ENCODE measurements at places on chromosomes 2 and 18.

GRCh38 chr2:24972315-24972961, 683 bp upstream of the DNAJC27 start:
- DNase-seq = no peak

DNA sequence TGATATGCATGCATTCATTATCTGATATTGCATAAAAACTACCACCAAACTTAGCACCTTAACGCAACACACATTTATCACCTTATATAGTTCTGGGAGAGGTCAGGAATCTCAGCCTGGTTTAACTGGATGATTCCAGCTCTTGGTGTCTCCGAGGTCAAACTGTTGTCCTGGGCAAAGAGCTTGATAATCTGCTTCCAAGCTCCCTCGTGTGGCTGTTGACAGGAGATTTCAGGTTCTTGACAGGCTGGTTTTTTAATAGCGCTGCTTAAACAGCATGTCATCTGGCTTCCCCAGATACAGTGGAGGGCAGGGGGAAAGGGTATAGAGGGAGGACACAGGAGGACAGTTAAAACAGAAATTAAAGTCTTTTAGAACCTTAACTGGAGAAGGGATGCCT, 785.0 kb downstream of the CNTNAP5 start:
- DNase-seq = no peak

DNA sequence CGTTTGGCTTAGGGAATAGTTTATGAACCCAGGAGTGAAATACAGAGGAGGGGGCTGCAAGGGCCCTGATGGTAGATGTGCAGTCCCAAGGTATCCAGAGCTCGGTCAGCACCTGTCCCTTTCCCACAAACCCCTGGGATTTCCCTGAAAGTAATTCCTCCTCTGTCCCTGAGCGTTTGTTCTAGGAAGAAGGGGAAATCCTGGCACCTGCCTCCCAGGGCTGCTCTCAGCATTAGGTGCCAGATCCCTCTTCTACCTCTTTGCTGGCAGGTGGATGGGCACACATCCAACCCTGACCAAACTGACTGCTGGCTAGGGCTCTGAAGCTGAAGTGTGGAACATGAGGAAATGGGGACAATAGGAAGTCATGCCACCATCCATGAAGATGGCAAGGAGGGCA, 824.0 kb downstream of the SLC4A3 start:
- DNase-seq = peak; percentile 87

DNA sequence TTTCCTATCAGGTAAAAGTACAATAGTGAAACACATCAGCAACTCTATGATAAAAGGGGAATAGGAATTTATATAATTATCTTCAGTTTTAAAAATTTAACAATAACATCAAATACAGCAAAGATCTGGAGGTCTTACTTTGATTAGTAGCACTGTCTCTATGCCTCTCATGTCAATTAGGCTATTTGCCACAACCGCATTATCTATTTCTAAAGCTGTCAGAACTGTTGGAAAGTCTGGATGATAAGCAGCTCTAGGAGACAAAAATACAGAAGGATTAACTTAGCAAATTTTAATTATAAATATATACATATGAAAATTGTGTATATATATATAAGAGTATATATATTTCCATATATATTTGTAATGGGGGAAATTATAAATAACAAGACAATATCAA, 45.1 kb downstream of the SMC6 start:
- DNase-seq = no peak

GRCh38 chr18:12765126-12765525, 62.3 kb downstream of the PSMG2 start:
- peak; percentile 10 for DNase-seq

GRCh38 chr2:169900686-169901085, 73.4 kb downstream of the UBR3 start:
- no peak for DNase-seq
